Fibroblast of pulmonary artery (primary cell): ENCODE measurements at places on chromosomes 4 and X.

DNA sequence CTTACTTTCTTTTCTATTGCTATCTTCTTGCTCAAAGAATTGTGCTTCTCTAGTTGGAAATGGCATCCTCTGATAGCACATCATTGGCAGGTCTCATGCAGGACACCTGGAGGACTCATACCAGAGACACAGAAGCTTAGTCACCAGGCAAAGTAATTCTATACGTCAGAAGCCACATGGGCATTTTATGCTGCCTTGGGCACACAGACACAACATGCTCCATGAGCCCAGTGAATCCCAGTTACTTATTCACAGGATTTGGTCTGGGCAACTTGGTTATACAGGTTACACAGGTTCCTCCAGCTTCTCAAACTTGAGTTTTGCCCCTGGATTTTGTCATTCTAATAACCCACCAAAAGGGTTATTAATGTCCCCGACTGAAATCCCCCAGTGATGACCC, 7.1 kb downstream of the RASSF6 start:
- DNase-seq: no peak

DNA sequence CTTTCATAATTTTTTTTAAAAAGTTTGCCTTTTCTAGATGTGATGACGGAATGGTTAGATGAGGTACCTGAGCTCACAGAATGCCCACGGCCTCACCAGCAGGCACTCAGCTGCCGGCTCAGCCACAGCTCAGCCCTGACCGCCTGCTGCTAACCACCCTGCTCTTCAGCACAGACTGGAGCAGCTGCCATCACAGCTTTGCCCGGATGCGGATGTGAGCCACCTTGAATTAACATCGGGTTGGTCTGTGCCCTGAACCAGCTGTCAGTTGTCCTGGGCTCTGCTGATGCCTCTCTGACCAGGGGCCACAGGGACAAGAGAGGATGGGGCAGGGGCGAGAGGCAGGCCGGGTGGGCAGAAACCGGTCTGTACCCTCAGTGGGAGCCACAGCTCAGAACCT, 93.3 kb downstream of the HMX1 start:
- no peak for DNase-seq

DNA sequence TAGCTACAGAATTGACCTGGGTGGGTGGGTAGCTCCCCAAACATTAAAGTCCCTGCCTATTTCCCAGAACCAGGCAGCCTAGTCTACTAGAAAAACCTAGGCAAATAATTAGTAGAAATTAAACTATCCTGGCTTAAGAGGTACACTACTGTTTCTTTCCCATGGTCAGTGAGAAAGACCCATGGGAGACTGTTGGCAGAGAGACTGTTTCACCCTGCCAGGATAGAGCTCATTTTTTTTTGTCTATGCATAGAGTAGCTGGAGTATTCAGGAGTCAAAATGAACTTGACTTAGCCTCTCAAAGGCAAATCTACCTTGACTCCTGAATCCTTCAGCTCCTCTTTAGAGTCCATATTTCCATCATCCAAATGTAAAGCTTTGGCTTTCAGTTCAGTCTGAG, 107.0 kb upstream of the AR start:
- DNase-seq: no peak

GRCh38 chr4:184706453-184706852, 27.4 kb downstream of the CENPU start:
- DNase-seq: no peak

- peak; percentile 8 for DNase-seq
These were observed 3.5 kb downstream of the ZAR1 start for GRCh38 chr4:48493452-48494100.

GRCh38 chr4:156784970-156785369, 186.6 kb downstream of the PDGFC start:
- no peak for DNase-seq

GRCh38 chr4:48180234-48180633, 46.2 kb upstream of the TXK start:
- DNase-seq: peak; percentile 11

GRCh38 chr4:153634738-153635353, 49.2 kb upstream of the TLR2 start:
- peak; percentile 58 for DNase-seq

DNA sequence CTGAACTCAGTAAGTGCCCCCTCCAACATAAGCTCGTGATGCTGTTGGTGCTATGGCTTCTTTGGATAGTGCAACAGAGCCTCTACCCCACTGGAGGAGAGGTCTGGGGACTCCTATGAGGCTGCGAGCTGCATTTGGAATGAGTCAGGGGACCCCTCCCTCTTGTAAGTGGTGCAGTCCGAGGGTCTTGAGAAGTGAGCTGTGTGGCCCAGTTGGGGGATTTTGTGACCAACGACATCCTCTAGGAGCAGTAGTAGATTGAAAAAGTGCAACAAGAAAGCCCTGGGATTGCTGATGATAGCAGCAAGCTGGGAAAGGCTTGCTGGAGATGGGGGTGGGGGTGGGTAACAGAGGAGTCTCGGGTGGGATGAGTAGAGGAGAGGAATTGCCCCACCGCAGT, 3.1 kb downstream of the FRMPD3 start:
- no peak for DNase-seq

- peak; percentile 1 for DNase-seq
These were observed 76.2 kb upstream of the TEX13D start for GRCh38 chrX:124256216-124256615.

DNA sequence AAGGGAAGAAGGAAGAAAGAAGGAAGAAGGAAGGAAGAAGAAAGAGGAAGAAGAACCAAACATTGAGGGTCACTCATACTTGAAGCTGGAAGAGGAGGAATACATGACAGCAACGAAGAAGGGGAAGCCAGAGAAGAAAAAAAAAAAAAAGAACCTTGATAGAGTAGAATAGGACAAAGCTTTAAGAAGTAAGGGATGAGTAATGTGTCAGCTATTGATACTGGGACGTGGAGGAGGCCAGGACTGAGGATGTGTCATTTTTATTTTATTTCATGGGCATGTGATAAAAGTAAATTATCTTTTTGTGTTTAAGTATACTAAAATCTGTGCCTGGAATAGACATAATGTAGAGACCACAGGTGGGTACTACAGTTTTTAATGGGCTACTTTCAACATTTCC, 6.4 kb downstream of the EDA2R start:
- peak; percentile 13 for DNase-seq

- no peak for DNase-seq
These were observed 1239.1 kb upstream of the TENM3 start for GRCh38 chr4:181004056-181004455.

DNA sequence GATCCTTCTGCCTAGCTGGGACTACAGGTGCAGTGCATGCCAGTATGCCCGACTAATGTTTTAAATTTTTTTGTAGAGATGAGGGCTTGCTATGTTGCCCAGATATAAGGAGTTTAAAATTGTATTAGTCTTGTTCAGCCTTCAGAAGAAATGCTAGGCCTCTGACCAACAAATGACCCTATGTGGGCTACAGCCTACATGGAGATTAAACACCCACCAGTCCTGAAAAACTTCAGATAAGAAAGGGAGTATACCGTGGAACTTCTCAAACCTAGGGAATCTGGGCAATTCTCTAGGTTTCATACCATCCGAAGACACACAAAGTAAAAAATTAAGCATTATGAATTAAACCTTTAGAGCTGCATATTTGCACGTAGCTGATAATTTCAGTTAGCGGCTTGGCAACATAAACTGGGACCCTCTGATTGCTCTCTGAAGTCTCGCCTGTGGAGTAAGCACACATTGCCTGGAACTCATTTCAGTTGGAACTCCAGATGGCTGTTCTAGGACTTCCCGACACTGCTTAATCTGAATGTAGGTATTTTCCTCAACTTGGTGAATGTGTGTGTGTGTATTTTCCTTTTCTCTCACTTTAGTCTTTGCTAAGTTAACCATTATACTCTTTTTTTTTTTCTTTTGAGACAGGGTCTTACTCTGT, 33.0 kb downstream of the MOB1B start:
- no peak for DNase-seq

- DNase-seq: no peak
These were observed 232.6 kb downstream of the CBR4 start for GRCh38 chr4:168777277-168777965.
